ENCODE measurements at places on chromosomes 1 and 21.
A peak's percentile ranks its signal among the peaks of the same experiment; 100 is the strongest.

- peak; percentile 82 for DNase-seq
These were observed 774 bp upstream of the DYRK1A start for GRCh38 chr21:37365517-37366481.

DNA sequence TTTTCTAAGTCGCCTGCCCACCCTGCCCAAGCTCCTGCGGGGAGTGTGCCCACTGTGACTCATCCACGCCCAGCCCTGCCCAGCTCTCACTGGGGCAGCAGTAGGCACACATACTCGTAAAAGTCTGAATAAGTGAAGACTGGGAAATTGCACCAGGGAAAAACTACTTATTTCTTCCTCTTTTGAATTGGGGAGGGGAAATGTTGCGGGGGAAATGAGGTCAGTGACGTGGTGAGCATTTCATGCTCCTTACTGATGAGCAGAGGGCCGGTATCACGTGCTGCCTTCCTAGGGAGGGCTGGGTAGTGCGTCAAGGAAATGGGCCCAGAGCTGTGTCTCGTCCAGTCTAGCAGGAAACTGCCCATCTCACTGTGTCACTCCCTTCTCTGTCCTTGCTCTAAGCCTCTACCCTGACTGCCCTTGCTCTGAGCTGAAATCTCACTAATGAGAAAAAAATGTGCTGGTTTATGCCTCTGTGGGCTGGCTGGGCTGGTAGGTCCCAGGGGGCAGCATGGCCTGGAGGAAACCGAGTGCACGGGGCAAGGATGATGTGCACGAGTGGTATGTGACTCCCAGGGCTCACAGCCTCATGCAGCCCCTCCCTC, 13.5 kb upstream of the TNFRSF1B start:
- no peak for DNase-seq

DNA sequence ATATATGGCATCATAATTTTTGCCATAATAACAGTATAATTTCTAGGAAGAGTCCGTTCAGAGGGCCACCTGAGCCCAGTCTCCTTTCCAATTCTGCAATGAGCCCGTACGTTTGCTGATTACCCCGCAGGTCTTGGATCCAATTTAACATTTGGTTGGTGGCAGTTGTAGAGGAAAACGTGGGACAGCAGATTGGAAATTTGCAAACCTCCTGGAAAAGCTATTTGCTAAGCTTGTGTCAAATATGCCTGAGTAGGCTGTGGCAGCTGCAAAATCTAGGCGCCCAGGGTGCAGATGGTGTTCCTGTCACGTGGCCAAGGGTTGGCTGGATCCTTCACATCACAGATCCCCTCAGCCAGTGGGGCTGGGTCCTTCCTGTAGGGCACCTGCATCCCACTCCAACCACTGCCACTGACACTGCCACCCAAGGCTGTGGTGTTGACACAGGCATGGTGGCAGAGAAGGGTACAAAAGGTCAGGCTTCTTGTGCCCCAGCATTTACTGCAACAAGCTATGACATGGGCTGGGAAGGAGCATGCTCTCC, 174.8 kb upstream of the SYT6 start:
- no peak for DNase-seq

GRCh38 chr1:61404597-61405376, 320.2 kb downstream of the TM2D1 start:
- no peak for DNase-seq

DNA sequence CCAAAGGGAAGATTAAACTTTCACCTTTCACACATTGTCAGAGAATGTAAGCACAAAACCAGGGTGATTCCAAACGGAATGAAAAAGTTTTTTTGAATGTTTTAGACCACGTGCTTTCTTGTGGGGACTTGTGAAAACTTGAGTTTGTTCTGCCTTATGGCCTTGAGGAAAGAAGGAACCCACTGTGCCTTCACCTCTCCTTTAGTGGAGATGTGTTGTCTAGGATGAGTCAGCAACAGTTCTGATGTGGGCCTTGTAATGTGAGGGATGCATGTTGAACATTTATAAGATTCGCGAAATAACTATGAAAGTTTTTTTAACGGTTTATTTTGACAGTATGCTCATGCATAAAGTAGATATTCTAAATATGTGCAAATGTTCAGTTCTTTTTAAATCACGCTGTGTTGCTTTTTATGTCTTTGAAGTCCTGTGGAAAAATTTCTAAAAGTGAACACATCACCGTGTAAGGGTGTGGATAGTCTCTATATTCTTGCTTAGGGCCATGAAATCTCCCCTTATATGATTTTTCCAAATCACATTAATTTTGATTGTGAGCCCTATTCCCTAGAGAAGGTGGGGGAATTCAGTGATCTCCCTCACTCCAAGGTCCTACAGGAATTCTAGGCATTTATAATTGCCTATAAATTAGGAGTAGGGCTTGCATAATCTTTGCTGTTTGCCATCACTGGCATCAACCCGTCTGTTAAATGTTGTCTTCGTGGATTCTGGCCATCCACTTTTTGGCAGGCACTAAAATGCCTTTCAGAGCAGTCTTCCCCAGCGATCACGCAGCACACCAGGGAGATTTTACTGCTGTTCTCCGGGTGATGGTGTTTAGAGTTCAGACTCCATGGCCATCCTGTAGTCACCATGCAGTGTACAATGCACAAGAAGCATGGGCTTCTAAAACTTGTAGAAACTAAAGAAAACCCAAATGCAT, 47.4 kb downstream of the PLA2G4A start:
- DNase-seq = no peak

GRCh38 chr21:33096426-33096825, 26.5 kb downstream of the OLIG1 start:
- DNase-seq = no peak

GRCh38 chr1:112954945-112955772, 837 bp downstream of the SLC16A1 start:
- no peak for DNase-seq

- no peak for DNase-seq
These were observed 45.6 kb downstream of the ASTN1 start for GRCh38 chr1:177118901-177119300.

- DNase-seq = peak; percentile 62
These were observed 51.1 kb upstream of the IL12RB2 start for GRCh38 chr1:67256291-67257172.

DNA sequence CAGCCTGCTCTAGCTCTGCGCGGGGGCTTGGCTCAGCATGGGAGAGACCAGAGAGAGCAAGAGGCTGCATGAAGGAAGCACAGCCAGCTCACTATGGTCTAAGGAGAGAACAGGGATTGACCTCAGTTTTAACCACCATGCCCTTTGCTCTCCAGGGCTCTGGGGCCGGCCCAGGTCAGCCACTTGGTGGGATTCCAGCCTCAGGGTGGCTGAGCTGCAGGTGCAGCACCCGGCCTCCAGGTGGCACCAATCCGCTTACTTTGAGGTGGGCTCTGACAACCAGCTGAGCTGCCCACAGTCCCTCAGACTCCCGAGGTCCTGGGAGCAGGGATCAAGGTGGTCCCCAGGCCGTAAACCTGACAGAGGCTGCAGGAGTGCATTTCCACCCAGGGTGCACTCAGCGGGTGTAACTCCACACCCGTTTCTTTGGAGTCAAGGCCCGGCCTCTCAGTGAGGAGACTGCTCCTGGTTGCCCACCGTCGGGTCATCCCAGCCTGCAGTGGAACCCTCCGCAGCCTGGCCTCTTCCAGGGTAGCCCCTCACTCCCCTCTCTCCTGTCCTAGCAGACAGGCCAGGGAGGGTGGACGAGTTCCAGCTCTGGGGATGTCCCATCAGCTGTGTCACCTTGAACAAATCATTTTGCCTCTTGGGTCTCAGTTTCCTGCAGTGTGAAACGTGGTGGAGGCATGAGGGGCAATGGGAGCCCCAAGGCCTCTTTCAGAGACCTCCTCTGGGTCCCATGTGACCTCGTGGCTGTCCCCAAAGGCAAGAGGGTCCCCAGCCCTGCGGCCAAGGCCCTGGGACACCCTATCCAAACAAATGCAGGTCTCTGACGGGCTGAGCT, 607 bp upstream of the LGR6 start:
- no peak for DNase-seq

DNA sequence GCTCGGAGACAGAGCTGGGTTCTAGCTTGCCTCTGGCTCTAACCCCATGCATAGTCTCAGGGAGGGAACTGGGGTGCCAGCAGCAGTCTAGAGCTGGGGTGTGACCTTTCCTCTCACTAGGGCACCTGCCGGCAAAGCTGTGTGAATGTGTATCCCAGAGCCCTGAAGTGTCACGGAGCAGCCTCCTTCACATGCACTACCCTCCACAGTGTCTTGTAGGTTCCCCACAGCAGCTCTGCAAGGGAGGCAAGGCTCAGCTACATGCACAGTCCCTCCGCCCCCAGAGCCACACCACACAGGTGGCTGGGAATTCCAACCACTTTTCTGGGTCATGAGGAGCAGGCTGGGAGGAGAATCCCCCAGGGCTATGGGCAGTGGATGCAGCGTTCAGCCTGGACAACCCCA, 7.7 kb upstream of the HPCA start:
- no peak for DNase-seq

DNA sequence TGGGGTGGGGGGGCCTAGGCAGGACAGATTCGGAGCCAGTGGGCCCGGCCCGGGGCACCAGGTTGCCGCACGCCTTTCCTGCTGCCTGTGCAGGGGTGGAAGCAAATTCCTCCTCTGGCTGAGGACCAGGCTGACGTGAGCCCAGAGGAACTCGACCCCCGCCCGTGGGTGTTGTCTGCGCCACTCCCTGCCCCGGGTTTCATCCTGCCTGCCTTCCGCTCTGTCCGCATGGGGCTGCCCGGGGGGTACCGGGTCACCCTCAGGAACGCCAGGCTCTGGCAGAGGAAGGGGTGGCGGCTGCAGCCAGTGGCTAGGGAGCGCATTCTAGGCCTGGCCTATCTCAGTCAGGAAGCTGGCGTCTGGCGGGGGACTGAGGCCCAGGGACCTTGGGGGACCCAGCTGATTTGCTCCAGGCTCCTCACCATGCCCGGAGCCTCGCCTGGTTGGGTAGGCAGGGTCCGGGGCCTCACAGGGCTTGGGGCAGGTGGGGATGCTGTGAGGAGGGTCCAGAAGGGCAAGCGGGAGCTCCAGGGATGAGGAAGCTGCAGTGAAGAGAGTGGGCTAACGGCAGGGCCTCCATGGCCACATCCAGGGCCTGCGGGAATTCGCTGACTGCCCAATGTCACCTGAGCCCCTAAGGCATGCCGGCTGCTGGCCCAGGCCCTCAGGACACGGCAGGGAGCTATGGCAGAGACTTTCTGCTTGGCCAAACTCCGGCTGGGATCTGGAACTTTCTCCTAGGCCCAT, 2.4 kb upstream of the IBA57 start:
- DNase-seq = peak; percentile 87

DNA sequence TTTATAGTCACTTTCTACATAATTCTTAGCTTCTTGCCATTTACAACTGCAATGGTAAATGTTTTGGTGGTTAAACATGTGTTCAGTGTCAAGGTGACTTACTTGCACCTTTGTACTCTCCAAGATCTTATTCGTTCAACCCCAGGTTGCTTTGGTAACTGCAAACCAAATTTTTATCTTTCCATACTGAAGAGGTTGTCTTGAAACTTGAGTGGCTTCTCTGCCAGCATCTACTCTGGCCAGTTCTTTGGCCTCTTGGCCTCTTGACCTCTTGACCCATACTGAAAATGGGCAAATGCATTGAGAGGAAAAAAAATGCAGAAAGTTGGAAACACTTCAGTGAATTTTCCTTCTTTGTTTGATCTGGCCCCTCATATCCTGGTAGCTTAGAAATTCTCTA, 88.0 kb upstream of the LRRC7 start:
- DNase-seq = no peak

- no peak for DNase-seq
These were observed 19.2 kb upstream of the ID3 start for GRCh38 chr1:23578311-23578996.

DNA sequence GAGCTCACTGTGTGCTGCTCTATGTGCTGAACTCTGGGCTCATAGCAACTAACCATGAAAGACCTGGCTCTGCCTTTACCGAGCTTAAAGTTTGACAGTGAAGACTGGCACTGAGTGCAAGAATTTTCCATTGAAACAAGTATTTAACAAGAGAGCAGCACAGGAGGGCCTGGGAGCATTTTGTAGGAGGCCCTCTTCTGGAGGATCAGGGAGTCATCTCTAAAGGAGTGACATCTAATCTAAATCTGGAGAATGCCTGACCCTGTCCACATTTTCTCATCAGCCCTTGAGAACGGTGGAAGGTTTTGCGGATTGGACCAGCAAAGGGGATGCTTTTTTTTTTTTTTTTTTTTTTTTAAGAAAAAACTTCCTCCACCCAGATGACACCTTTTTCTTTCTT, 150.8 kb downstream of the ROR1 start:
- no peak for DNase-seq

- DNase-seq = no peak
These were observed 753 bp downstream of the C1orf210 start for GRCh38 chr1:43284546-43285110.

GRCh38 chr1:36135330-36135667, 10.3 kb upstream of the COL8A2 start:
- no peak for DNase-seq

- DNase-seq = no peak
These were observed 11.8 kb upstream of the RHBDL2 start for GRCh38 chr1:38953433-38953860.

- no peak for DNase-seq
These were observed 41.5 kb downstream of the NKAIN1 start for GRCh38 chr1:31198150-31198549.

DNA sequence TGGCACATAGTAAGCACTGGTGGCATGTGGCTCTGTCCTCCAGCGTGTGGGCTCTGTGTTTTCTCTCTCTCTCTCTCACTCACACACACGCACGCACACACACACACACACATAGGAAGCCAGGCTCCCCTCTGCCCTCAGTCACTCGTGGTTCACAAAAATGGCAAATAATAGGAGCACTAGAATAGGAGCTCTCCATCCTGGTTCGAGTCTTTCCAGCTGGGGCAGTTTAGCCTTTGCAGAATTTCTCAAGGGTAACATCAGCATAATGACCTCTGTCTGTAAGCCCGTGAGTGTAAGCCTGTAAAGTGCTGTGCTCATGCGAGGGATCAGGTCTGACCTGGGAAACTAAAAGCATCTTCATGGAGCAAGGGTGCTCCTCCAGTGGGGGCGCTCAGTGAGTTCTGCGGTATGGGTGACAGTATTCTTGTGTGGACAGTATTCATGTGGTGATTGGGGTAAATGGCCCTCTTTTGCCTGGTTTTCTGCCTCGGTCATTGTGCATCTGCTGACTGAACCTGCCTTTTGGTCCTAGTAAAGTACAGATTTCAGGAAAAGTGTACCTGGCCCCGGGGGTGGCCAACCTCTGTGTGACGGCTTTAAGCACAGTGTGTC, 842 bp upstream of the ZC3H12A start:
- no peak for DNase-seq

- no peak for DNase-seq
These were observed 40.6 kb downstream of the LHX4 start for GRCh38 chr1:180270530-180271271.

DNA sequence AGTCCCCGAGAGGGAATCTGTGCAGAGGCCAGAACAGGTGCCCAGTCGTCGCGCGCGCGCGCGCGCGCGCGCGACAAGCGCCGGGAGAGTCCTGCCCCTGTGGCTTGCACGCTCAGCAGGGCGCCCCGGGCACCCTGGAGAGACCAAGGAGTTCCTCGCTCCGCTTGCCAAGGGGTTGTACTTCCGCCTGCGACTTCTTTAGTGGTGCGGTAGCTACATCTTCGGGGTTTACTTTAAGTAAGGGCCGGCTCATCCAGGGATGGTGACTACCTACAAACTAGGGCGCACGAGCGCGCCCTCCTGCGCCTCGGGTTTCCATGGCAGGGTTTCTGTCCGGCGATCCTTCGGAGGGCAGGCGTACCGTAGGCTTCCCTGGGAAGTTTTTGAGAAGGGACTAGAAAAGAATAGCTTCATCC, 1.4 kb downstream of the LHX4 start:
- peak; percentile 48 for DNase-seq
